ENCODE measurements at places on chromosomes 2 and 18.
A peak's percentile ranks its signal among the peaks of the same experiment; 100 is the strongest.

DNA sequence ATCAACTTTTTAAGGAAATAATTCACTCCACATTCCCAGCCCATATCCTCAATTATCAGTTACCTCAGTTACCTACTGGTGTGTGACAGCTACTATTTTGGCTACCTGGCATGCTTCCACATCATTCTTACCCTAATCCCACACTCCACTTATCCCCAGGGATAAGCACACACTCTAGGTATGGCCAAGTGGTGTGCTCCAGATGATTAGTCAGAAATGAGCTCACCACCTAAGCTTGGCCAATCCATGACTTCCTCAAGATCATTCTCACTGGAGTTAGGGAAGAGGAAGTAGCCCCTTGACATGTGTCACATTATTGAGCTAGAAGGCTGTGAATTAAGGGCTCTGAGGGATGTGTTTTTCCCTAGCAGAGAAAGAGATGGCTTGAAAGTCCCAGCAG, 20.9 kb upstream of the SMAD4 start:
- no peak for DNase-seq

- no peak for DNase-seq
Measured at GRCh38 chr2:36513661-36514060, 84.3 kb downstream of the FEZ2 start.

GRCh38 chr2:184654945-184655344, 56.6 kb downstream of the ZNF804A start:
- no peak for DNase-seq

DNA sequence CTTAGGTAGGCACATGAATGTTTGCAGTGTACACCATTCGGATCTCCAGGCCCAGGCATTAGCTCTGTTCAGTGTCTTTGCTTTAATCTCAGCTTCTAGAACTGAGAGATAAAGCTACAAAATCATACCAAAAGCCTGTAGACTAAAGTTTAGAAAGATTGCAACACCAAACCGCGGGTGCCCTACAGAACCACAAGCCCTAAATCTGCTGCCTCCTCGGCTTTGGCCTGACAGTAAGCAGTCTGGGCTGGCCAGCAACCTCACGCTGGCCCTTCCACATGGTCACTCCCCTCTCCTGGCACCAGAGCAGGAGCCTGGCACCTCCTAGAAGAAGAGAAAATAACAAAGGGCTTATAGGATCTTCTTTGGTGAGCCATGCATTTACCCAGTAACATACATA, 8.9 kb upstream of the OSR1 start:
- DNase-seq = no peak

DNA sequence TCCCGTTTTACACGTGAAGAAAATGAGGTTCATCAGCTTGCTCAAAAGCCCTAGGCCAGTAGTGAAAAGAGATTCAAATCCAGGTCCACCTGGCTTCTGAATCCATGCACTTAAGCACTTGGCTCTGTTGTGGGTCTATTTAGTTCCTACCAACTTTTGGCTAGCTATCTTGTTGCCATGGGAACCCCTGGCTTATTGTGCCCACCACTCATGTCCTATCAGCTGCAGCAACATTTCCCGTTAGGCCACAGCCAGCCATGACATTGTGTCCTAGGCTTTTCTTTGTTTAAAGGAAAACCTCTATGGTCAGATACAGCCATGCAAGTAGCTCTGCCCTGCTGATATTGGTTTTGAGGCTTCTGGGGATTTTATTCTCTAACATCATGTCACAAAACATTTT, 49.8 kb downstream of the PLEK start:
- DNase-seq = no peak

GRCh38 chr2:239824866-239825704, 200.1 kb downstream of the NDUFA10 start:
- no peak for DNase-seq

DNA sequence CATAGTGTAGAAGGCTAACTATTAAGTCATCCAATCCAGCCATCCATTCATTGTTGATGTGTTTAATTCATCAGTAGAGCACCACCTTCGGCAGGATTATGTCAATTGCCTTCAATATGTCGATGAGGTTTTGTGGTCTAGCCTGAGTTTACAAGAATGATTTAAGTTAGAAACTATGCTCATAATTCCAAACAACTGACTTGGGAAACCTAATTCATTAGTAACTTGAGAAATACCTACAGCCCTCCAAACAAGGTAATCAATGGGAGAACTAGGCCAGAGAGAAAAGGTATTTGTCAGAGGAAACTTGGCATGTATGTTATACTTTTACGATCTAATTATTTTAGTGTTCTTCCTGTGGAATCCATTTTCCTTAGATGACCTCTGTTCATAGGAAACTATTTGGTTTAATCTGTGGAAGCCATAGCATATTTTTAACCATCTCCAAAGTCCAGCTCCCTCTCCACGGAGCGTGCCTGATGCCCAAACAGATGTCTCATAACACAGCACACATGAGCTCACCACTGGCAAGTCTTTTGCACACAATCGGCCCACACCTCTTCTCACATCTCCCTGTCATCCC, 148.5 kb downstream of the GFPT1 start:
- DNase-seq = no peak

- peak; percentile 84 for DNase-seq
Measured at GRCh38 chr2:62794791-62795190, 89.3 kb downstream of the EHBP1 start.

DNA sequence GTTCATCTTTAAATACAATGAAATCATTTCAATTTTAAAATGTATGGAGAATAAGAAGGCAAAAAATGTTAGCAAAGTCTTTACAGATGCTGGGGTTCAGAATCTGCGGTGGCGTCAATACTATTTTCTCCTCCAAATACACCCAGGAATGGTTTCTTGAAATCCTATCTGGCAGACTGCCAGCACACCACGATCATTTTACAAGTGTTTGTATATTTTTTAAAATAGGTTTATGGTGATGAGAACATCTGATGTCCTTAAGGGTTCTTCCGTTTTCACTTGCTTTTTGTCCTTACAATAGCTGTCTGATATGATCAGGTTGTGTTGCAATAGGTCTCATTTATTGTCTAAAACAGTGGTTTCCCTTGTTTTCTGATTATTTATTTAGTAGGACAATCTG, 89.6 kb downstream of the CMPK2 start:
- no peak for DNase-seq

DNA sequence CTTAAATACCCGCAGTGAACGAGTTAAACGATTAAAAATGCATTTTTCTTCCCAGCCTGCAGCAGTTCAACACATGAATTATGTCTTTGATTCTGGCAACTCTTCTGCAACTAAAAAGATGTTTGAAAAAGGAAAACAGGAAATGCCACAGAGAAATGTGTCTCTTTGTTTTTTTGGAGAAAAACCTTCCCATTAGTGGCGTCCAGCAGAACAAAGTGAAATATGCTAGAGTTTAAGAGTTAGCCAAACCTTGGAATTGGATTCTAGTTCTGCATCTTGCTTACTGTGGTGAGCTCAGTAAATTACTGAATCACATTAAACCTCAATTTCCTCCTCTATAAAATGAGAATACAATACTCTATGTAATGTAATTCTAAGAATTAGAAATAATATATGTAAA, 900.2 kb upstream of the ACVR2A start:
- no peak for DNase-seq

DNA sequence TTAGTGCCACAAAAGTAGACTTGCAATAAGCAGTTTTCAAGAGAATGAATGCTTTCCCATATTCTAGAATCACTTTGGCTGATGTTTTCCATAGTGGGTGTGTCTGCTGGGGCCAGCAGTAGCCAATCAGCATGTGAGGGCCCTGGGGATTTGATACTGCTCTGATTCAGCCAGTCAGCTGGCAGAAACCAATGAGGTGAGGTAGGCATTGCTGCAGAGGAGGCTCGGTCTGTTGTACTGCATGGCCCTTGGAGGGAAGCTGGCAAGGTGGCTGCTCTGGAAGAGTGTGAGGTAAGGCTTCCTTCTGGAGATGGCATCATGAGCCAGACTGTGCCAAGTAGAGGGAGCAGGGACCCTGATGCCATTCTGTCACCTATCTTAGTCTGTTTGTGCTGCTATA, 22.7 kb downstream of the TMEM87B start:
- DNase-seq = no peak

GRCh38 chr2:96815326-96816126, 542 bp upstream of the CNNM3 start:
- peak; percentile 61 for DNase-seq

GRCh38 chr2:36329251-36329650, 26.3 kb upstream of the CRIM1 start:
- no peak for DNase-seq

DNA sequence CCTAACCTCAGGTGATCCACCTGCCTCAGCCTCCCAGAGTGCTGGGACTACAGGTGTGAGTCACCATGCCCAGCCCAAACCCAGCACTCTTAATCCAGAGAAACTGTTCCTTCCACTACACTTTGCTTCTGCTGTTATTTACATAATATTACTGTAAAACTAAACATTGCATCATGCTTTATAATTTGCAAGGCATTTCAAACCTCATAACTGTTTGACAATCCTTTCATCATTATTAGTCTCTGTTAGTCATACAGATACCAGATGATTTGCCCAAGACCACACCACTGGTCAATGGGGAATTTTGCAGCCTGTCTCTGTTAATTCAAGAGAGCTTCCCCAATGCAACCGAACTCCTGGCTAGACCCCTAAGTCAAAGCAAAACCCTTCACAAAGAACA, 338.3 kb downstream of the ALK start:
- no peak for DNase-seq

DNA sequence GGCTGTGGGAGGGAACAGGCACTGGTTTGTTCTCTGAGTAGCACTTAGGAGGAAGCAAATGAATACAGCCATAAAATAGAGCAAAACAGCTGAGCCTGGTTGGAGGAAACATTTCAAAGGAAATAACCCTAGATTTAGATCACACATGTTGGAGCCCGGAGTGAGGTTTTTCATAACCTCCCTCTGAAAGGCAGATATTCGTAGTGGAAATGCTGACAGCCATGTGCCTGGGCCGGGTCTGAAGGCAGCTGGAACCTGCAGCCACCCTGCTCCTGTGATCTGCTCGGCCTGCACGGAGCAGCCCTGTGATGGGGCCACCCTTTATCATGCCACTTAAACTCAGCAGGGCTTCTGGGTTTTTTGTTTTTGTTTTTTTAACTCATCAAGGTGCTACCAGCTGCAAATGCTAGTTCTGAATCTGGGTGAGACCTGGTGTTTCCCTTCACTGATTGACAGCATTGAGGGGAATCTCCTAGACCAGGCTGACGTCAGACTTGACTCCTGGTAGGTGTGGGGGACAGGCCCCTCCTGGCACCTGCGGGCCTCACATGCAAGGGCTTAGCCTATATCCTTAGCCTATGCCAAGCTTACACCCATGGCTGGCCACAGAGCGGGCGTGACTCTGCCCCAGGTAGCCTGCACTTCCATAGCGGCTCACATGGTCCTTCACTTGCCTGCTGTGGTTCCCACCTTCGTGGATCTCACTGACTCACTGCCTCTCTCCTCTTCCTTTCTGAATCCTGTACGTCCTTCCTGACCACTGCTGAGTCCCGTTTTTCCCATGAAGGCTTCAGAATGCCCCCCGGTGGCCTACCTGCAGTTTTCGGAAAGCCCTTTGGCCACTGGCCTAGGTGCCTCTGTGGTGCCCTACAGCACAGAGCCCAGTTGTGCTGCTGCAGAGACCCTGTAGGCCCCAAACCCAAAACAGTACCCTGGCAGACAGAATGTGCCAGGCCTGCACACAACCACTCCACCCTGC, 217.3 kb downstream of the SEPTIN10 start:
- DNase-seq = no peak

- no peak for DNase-seq
Measured at GRCh38 chr2:216233281-216233995, 124.3 kb downstream of the XRCC5 start.

DNA sequence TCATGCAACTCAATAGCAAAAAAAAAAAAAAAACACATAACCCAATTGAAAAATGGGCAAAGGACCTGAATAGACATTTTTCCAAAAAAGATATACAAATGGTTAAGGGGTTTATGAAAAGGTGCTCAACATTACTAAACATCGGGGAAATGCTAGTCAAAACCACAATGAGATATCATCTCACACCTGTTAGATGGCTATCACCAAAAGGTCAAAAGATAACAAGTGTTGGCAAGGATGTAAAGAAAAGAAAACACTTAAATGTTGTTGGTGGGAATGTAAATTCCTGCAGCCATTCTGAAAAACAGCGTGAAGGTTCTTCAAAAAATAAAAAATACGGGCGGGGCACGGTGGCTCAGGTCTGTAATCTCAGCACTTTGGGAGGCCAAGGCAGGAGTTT, 112.4 kb upstream of the CAB39 start:
- no peak for DNase-seq

- DNase-seq = peak; percentile 66
Measured at GRCh38 chr18:22694954-22695353, 238.2 kb upstream of the RBBP8 start.

DNA sequence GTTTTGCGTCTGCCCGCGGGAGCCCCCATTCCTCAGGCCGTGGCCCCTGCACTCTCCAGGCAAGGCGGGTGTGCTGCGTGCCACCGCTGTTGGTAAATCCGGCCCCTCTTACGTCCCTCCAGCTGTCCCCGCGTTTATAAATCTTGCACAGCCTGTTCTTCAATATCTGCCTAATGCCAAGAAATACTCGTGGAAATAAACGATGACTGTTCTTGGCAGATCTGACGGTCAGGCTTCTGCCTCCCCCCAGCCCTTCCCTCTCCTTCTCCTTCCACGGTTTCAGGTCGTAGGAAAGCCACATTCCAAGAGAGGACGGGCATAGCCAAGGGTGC, 20.5 kb downstream of the ODC1 start:
- DNase-seq = no peak

- no peak for DNase-seq
Measured at GRCh38 chr2:230048010-230048671, 20.6 kb downstream of the SLC16A14 start.

DNA sequence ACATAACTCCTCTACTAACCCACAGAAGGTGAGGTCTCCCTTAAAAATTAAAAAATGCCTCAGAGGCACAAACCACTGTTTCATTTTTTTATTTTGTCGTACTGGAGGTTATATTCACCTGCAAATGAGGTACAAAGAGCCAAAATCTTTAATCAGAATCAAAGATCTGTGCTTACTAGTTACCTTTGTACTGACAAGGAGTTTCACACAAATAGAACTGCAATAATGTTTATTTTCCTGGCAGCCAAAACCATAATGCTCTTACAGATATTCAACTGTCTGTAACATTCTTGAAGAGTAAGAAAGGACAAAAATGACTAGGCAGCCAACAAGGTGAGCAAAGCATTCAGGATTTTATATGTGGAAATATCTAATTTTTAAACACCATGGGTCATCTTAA, 105.1 kb upstream of the NOL4 start:
- no peak for DNase-seq

- peak; percentile 63 for DNase-seq
Measured at GRCh38 chr2:128306081-128306930, 12.4 kb downstream of the HS6ST1 start.

DNA sequence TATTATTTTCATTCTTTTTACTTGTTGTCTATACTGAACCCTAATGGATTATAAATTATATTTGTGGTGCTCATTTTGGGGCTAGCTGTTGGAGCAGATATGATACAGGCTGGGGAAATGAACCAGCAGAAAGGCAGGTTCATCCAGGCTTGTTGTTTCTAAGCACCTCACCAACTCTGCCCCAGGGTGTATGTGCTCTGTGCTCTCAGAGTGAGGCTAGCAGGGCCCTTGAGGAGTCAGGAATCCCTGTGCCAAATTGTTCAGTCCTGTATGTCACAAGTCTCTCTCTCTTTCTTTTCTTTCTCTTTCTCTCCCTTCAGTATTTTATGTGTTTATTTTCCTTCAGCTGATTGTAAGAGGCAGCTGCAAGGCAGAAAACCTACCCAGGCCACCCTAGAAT, 181.1 kb upstream of the DPP10 start:
- DNase-seq = no peak
